ENCODE measurements at places on chromosomes 11 and 22.

- DNase-seq: no peak
Observed at GRCh38 chr11:7019500-7020182, 505 bp downstream of the ZNF214 start.

DNA sequence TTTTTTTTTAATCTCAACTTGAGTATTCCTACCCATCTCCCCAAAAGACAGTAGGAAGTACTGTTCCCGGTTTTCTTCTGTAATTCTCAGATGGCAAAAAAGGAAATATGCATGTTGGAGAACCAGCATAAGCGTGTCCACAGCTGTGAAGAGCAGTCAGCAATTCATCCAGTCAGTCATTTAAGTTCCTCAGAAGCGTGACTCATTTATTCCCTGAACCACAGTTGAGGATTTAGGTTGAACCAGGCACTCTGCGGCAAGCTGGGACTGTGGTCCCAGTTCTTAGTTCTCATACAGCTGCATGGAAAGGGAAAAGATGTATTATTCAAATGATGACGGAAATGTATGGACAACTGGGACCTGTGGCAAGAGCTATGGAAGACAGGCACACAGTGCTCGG is 61.0 kb upstream of the MYO18B start:
- no peak for DNase-seq

DNA sequence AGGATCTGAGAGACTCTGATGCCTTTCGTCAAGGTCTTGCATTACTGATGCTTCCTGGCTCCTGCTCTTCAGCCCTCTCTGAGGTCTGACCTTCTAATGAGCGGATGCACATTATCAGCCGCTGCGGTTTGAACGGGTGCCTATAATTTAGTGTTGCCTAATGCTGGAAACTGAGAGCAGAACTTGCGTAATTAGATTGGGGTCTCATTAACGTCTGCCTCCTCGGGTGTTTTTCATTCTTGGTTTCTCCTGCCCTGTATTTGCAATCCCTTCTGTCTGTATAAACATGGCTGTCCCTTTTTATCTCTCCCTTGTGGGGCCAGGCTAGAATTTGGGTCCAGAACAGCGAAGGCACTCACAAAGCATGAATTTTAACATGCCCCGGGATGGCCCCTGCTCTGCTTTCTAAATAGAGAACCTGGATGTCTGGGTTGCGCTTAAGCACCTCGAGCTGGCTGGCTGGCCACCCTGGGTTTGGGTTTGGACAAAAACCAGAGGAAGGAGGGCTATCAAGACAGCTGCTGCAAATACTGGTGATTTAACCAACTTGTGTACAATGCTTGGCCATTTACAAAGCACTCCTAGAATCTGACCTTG is 118.6 kb downstream of the TIMP3 start:
- DNase-seq: no peak

DNA sequence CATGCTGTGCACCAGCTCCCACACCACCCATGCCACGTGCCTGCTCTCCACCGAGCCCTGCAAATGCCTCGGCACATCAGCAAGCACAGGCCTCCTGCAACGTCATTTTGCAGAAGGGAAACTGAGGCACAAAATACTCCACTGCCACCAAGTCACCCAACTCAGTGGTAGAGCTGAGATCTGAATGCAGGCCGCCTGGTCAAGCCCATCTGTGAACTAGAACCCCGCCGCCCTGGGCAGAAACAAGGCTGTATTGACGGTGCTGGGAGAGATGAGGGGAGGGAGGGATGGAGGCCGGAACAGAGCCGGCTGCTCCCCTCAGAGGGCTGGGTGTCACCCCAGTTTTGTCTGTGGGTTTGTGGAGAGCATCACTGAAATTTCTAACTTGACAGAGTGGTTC is 81.4 kb downstream of the CDKN1C start:
- no peak for DNase-seq

DNA sequence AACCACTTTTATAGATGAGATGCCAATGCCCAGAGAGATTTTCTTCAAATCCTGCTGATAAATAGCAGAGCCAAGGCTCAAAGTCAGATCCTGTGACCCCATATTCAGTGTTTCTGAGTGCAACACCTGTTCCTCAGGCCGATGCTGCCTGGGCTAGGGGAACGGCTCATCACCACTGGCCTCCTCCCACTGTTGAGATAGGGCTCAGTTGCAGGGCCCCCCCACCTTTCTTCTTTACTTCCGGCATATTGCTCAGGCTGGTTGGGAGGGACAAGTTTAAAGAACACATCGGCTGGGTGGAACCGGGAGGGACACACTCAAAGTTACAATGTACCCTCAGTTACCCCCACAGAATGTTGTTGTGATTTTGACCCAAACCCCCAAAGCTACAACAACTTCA is 88.3 kb upstream of the CRTAM start:
- no peak for DNase-seq

DNA sequence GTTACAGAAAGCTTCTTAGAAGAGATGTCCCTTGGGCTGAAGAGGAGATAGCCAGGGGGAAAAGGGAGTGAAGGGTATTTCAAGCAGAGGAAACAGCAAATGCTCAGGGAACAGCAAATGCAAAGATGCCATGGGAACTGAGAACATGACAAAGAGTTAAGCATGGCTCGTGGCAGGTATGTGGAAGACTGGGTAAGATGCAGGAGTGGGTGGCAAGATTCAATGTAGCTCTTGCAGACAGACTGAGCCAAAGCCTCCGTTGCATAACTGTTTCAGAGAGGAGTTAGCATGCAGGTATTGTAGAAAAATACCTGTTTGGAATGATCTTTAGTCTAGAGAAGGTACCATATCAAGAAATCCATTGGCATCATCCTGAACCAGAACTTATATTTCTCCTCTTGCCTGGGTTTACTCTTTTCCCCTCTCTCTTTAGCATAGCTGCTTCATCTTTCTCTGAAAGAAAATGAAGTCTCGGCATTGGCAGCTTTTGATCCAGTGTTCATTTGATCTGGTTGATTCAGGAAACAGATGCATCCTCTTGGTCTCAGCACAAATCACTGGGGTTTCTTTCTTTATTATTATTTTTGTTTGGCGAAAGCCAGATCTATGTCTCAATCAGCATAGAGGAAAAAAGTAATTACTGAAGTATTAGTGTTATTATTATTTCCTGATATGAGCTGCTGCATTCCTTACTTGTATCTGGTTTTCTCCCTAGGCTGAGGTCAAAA is 41.7 kb upstream of the NUP160 start:
- DNase-seq: no peak

DNA sequence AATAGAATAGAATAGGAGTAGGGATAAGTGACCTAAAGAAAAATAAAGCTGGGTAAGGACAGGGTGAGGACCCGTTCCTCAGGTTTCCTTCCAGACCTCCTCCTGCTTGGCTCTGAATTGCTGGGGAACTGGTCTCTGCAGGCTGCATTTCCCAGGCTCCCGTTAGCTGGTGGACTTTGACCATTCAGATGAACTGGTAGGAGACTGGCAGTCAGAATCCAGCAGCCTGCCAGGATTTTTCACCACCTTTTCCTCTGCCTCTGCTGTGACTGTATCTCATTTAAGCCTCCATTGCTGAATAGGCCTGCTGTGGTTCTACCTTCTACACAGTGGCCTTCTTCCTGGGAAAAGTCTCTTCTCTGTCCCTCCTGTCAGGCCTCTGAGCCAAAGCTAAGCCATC is 24.6 kb upstream of the SMPD1 start:
- no peak for DNase-seq

GRCh38 chr11:20627026-20627425 is 27.6 kb downstream of the SLC6A5 start:
- no peak for DNase-seq

DNA sequence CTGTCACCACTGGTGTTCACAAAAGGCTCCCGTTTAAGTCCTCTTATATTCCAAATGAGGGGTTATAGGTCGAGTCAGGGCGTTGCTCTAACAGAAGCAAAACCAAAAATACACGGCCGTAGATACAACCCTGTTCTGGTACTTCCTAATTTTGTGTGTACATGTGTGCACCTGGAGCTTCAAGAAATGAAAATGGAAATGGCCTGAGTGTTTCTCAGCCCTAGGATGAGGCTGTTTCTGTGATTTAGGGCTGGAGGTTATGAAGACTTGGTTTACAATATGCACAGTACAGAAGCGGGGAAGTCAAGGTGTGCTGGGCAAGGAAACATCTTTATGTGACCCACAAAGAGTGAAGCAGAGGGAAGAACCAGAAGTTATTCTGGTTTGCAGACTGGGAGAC is 110.4 kb upstream of the OR4B1 start:
- DNase-seq: no peak

DNA sequence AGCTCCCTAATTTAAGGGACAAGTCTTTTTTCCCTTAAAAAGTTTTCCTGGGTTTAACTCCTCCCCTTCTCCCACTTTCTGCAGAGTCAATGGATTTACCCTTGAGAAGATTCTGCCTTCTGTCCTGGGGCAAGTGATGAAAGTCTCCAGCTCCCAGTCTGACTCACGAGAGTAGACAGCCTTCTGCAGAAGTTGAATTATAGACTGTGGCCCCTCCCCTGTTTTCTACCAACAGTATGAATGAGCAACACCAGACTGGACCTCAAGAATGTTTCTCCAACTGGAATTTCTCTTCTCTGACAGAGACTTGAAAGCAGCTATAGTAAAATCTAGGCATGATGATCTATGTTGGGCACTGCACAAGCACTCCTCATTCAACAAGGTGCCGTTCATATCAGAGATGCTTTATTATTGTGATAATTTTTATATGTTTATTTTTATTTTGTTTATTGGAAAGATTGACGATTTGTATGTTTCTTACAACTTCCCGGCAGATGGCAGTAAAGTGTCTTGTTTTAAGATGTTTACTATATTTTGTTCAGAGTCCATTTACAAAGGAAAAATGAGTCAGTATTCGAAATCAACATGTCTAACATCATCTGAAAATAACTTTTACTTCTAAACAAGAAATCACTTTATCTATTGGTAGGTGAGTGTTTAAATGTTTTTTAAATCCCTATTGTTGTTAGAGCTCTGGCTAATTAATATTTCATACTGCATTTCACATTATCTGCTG is 56.6 kb downstream of the LMO2 start:
- no peak for DNase-seq

DNA sequence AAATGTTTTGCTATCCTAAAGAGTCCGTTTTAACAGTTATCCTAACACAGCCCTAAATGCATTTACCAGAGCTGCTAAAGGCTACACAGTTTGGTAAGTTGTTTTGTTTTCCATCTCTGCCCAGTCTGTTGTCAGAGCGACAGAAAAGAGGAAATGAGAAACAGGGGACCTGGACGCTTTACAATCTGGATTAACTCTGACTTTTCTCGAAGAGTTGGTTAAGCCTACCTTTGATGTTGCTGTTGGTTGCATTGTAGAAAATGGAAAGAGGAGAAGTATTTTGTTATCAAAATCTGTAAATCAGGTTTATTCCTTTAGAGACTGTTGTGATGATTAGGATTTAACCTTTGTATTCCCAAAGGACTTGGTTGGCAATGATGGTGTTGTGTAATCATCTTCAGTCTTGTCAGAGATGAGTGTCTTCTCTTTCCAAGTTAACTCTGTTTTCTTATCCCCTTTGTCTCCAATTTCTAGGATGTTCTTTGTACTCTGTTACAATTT is 481 bp downstream of the ANGPTL5 start:
- DNase-seq: no peak

DNA sequence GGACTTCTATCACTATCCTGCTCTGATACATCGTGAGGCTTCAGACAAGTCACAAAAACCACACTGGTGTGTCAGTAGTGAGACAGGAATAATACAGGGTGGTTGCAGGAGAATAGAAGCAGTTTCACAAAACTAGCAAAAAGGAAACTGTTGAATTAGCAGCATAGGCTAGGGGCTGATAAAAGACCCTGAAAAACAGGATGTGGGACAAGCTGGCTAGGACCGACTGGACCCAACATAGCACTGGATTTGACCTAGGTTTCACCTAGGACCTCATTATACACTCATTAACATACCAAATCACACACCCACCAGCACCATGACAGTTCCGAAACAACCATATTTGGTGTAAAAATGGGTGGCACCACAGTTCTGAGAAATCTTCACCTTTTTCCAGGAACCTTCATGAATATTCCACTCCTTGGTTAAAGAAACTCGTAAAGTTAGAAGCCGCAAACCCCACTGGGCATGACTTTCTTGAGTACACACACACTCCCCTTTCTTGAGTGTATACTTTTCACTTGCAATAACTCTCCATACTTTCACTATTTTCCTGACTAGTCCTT is 76.2 kb downstream of the SLC1A2 start:
- DNase-seq: no peak

Measured in activated CD8-positive, alpha-beta memory T cell treated with anti-CD3 and anti-CD28 coated beads for 1 hour (primary cell).